Amygdala (tissue), 56 donors: ENCODE measurements at places on chromosomes 4 and X.

GRCh38 chrX:152641996-152642395 lies 4.3 kb downstream of the GABRQ start:
- peak; percentile 35 for DNase-seq

DNA sequence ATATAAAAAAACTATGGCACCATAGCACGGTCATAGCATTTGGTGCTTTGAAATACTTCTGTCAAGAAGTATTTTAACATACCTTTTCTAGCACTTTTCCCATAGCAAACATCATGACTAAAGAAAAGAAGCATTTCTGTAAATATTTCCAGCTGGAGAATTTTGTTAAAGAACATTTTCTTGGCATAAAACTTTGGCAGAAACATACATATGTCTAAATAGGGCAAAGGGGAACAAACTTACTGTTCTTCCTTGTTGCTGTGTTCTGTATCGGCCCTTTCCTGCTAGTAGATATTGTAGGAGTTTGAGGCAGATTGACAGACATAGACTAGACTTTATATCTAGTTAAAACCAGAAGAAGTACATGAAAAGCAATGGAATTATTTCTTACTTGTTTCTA lies 2368.5 kb downstream of the PCDH7 start:
- no peak for DNase-seq

DNA sequence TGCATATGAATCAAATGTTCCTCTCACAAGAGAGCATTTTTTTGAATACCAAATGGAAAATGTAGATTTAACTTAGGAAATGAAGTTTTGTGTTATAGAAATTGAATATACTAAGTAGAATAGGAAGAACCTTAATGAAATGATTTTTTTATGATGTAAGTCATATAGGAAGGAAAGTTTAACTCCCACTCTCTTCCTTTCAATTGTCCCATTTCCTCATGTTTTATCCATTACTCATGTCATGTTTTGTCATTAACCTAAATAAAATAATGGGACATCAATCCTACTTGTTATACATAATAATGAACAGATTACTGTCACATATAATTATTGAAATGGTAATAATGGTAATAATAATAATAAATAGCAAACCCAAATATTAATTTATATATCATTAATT lies 22.7 kb upstream of the SRD5A3 start:
- DNase-seq, result no peak

GRCh38 chrX:119828446-119828845 lies 24.3 kb downstream of the UPF3B start:
- no peak for DNase-seq

DNA sequence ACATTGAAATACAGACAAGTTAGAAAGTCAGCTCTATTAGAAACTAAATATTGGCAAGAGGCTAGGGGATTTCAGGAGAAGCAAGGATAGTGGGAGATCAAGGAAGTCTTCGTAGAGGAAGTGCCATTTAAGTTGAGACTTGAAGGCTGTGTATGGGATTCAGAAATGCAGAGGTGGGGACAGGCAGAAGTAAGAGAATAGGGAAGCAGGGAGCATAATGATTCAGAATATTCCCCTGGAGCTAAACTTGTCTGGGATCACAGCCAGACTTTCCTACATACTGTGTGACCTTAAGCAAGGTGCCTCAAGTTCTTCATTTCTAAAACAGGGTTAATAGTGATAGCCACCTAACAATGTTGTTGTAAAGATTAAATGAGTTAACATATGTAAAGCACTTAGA lies 108.8 kb downstream of the DDIT4L start:
- no peak for DNase-seq

GRCh38 chrX:33970028-33970967 lies 161.8 kb downstream of the FAM47A start:
- no peak for DNase-seq

GRCh38 chr4:113666386-113667114 lies 95.0 kb downstream of the CAMK2D start:
- DNase-seq, result no peak

DNA sequence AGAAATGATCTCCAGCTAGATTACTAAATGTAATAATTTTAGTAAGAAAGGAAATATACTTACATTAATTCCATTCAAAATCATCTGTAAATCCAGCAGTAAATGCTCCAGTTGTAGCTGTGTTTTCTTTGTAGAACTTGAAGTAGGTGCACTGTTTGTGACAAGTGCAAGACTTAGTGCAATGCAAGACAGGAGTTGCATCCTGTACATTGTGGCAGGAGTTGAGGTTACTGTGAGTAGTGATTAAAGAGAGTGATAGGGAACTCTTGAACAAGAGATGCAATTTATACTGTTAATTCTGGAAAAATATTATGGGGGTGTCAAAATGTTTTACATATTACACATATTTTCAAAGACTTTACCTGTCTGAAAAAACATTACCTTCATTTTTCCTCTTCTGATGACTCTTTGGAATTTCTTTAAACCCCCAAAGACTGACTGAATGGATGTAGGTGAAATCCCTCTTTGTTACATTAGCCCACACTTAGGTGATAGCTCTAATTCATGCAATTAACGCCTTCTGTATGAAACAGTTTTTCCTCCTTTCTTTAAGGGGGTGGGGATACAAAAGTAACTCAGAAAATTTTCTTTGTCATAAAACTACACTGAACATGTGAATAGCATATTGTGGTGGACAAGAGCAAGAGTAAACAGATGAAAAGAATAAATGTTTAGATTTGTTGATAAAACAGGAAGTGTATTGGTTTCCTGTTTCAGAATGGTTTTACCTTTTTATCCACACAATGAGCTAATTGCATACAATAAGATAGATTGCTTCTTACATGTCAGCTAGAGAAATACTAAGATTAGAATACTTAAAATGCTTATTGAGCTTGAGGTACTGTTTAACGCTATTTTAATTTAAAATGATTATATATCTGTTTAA lies at the start of gene IL2:
IL2 (minus strand) TSS at position 495 of the 886 bp plus-strand sequence; CDS start at position 210, 285 bp downstream.
- DNase-seq, result no peak

- DNase-seq, result no peak
Measured at GRCh38 chrX:21740329-21741274, 17.3 kb downstream of the SMPX start.
